Fibroblast of the aortic adventitia (primary cell): ENCODE measurements at places on chromosomes 11 and 22.
A peak's percentile ranks its signal among the peaks of the same experiment; 100 is the strongest.

GRCh38 chr11:117575856-117576255 is 221.2 kb downstream of the DSCAML1 start:
- DNase-seq = no peak

DNA sequence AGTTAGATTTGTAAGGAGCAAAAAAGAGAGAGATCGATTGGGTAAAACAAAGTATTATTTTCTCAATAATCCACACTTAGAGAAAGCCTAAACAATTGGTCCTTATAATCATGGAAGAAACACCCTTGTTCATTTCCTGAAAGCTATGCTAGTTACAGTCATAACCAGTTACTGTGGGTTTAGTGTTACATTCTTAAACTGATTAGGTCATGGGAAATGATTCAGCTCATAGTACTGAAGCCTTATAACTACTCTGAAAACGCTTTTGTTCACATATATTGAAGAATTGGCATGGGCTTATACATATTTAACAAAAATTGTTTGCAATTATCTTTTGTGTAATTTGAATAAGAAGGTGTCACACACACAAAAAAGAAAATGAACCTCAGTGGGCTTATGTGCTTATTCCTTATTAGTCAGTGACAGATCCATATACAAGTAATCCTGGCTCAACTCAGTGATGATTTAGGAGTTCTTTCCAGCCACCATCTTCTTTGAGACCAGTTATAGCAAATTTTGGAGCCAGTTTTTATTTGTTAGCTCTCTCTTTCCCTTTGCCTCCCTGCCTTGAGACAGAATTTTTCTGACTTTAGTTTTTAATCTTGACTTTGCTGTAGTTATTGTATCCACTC is 198.5 kb upstream of the CTSC start:
- peak; percentile 92 for DNase-seq

GRCh38 chr11:66720899-66721470 is 8.0 kb downstream of the SPTBN2 start:
- no peak for DNase-seq

- DNase-seq = peak; percentile 76
Observed at GRCh38 chr11:63858628-63859550, 20.0 kb downstream of the MARK2 start.

DNA sequence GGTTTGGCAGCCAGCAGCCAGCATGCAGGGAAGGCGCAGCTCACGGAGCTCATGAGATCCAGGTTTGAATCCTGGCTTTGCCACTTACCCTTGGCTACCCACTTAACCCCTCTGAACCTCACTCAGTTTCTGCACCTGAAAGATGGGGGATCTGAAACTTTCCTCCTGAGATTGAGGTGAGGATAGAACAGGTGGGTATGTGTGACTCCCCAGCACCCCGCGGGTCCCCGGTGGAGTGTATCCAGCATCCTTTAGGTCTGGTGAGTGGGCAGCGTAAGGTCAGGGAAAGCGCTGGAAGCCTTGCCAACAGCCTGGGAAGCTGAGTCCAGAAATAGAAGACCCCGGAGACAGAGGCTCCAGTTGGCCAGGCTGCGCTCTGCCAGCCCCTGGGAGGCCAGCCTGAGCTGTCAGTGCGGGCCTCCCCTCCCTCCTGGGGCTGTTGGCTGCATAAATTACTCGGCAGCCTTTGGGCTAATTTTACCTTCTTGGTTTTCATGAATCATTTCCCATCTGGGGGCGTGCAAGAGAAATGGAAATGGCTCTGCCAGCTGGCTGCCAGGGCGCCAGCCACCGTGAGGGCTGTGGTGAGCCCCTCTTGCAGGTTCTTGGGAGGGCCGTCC is 17.6 kb downstream of the PRDM11 start:
- DNase-seq = peak; percentile 12

GRCh38 chr11:1822648-1823375 is 12.0 kb upstream of the SYT8 start:
- no peak for DNase-seq

DNA sequence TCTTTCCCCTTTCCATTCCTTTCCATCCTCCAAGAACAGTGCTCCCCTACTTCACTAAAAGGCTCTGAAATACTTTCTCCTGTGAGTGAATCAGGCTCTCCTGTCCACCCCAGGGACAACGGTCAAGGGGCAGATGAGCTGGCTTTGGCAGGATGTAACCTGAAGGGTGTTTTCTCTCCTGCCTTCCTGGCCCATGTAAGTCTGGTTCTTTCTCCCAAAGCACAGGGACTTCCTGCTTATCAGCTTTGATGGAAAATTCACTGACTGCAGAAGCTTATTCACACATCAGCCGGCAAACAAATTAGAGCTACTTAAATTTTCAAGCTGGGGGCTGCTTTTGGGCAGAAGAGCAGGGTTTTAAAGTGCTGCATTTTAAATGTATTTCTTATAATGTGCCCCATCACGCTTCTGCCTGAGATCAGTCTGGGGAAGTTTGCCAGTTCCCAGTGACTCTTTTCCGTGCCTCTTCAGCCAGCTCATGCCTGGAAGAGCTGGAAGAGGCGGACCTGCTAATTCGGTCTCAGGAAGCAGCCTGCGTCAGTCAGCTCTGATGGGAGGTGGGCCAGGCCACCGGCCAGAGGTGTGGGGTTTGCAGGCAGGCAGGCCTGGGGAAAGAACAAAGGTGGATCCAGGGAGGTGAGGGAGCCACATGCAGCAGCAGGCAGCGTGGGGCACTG is 140.4 kb upstream of the TBCEL start:
- DNase-seq = peak; percentile 79

DNA sequence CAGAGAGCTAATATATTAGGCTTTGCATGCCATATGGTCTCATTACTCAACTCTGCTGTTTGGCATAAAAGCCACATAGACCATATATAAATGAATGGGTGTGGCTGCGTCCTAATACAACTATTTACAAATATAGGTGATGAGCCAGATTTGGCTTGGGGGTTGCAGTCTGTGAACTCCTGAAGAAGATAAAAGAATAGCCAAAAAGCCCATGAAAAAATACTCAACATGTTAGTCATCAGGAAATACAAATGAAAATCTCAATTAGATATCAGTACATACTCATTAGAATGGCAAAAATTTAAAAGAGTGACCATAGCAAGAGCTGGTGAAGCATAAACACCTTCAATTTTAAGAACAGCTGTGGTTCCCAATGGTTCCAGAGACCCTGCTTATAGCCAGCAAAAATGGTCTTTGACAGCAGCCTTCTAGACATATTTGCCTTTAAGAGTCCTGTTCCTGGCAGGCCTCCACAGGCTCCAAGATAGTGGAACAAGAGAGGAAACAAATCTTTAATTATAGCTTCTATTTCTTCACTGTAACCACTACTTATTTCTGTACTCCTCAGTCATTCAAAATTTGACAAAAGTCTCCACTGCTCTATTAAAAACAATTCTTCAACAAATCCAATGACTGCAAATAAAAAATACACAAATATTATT is 16.1 kb downstream of the C2CD3 start:
- DNase-seq = peak; percentile 53

GRCh38 chr11:10604340-10604748 is 35.9 kb upstream of the LYVE1 start:
- DNase-seq = no peak

DNA sequence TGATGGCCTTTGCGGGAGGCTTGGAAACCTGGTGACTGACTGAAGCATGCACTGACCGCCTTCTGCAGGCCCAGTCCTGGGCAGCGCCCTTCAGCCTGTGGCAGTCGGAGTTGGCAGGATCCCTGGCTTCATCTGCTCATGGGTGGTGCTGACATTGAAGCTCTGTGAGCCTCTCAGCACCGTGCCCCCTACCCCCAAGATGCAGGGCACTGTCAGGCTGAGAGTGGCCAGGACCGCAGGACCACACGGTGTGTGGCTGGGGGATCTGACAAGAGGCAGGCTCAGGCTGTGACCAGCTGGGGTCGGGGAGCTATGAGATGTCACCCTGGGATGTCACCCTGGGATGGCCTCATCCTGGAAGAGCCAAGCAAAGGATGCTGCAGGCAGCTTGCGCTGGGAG is 32.7 kb downstream of the TBC1D22A start:
- no peak for DNase-seq

GRCh38 chr11:98965775-98966174 is 55.0 kb upstream of the CNTN5 start:
- no peak for DNase-seq

DNA sequence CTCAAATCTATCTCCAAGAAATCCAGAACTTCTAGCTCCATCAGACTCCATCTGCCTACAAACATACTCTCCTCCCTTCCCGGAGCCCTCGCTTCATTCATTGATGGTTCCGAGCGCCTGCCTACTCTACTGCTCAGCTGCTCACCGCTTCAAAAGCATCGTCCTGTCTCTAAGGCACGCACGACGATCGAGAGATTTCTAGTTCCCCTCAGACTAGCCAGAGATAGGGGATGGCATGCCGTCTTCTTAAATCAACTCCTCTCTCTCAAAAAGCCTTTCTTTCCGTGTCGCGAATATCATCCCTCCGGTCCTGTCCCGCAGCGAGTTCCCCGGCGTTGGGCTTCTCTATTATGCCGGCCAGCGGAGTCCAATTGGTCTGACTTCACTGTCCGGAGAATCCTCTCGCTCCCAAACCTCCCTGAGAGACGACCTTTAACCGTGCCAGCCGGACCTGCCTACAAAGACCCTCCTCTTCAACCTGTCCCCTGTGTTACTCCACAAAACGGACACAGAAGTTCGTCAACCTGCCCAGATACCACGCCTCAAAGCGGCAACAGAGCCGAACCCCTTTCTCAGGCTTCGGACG is 592 bp downstream of the EEF1G start:
- peak; percentile 27 for DNase-seq

GRCh38 chr22:50630376-50630775 is 2.4 kb upstream of the ARSA start:
- no peak for DNase-seq

GRCh38 chr22:21928048-21928447 is 24.6 kb downstream of the PPM1F start:
- DNase-seq = no peak

GRCh38 chr11:40162901-40163883 is 1296.3 kb downstream of the LRRC4C start:
- DNase-seq = no peak

- no peak for DNase-seq
Observed at GRCh38 chr22:48535868-48536540, 1291.7 kb downstream of the BRD1 start.

DNA sequence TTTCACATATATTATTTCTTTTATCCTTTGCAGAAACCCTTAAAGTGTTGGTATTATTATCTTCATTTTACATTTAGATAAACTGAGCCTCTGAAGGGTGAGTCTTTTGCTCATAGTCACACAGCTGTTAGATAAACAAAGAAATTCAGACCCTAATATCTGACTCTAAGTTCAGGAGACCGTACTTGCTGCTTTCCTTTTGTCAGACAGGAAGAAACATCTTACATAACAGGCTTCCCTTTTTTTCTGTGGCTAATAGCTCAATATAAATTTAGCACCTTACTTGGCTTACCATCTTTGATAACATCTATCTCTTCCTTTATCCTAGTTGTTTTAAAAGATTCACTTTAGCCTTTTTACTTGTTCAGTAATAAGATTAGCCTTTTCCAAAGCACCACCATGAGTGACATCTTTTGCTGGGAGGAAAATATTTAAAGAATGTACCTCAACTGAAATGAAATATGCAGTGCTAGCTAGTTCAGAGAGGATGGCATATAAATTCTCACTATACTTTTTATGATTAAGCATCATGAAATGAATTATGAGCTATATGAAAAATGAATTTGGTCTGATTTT is 128.6 kb downstream of the WNT11 start:
- peak; percentile 21 for DNase-seq

GRCh38 chr11:43021466-43021865 is 290.3 kb upstream of the API5 start:
- no peak for DNase-seq

GRCh38 chr11:69145050-69145380 is 10.7 kb upstream of the SMIM38 start:
- DNase-seq = peak; percentile 61

DNA sequence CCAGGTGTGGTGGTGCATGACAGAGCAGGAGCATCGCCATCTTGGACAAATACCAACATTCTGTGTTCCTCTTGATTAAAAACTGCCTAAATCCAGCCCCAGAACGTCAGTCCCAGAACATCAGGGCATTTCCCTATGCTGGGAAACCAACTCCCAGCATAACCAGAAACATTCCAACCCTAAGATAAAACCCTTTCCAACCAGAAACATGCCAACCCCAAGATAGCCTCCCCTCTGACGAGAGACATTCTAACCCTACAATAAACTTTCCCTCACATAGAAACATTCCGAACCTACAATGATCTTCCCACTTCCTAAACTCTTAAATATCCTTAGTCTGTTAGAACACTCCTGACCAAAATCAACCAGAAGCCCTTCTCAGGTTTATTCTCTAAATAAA is 11.6 kb downstream of the PLAAT4 start:
- DNase-seq = peak; percentile 70

- peak; percentile 58 for DNase-seq
Observed at GRCh38 chr11:132234878-132235277, 864.5 kb downstream of the NTM start.

- no peak for DNase-seq
Observed at GRCh38 chr22:49360746-49361145, 466.9 kb downstream of the BRD1 start.

- peak; percentile 60 for DNase-seq
Observed at GRCh38 chr22:36587289-36588154, 58.6 kb upstream of the EIF3D start.

- no peak for DNase-seq
Observed at GRCh38 chr11:110830344-110830743, 118.1 kb upstream of the ARHGAP20 start.

DNA sequence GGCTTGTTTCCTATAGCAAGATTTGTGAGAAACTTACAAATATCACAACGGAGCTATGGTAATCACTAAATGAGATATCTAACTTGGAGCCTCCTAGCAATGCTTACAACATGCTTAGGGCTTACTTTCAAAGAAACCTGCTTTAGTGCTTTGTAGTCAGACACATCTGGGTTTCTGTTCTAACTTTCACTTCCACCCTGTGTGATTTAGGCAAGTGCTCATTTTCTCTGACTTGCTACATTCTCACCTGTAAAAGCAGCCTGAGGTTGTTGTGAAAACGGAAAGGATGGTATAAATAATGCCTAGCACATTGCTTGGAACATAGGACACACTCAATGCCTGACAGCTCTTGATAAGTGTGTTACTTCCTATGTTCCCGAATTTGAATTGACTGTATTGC is 45.6 kb downstream of the LRRC4C start:
- no peak for DNase-seq

- DNase-seq = peak; percentile 23
Observed at GRCh38 chr11:57150454-57150917, 31.3 kb upstream of the LRRC55 start.

DNA sequence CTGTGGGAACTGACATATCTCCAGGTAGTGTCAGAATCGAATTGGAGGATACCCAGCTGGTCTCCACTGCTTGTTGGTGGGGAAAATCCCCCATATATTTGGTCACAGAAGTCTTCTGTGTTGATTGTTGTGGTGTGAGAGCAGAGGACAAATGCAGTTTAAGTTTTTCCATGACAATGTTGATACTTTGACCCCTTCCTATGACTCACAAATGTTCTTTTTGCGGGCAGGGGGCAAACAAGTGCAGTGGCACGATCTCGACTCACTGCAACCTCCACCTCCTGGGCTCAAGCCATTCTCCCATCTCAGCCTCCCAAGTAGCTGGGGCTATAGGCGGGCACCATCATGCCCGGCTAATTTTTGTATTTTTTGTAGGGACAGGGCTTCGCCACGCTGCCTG is 7.4 kb upstream of the PATL1 start:
- no peak for DNase-seq

- DNase-seq = peak; percentile 7
Observed at GRCh38 chr22:43060183-43060582, 29.0 kb downstream of the TTLL1 start.

GRCh38 chr22:25762147-25762546 is 20.2 kb downstream of the MYO18B start:
- DNase-seq = peak; percentile 39

GRCh38 chr11:128927683-128928336 is 14.9 kb downstream of the TP53AIP1 start:
- DNase-seq = no peak
